ENCODE measurements at places on chromosomes 5 and 9.

- DNase-seq, result no peak
These were observed 37.6 kb downstream of the DUSP1 start for GRCh38 chr5:172733131-172733973.

GRCh38 chr5:96248131-96248530 is 184.9 kb downstream of the PCSK1 start:
- no peak for DNase-seq

- no peak for DNase-seq
These were observed 129.4 kb downstream of the EDIL3 start for GRCh38 chr5:84255315-84255714.

DNA sequence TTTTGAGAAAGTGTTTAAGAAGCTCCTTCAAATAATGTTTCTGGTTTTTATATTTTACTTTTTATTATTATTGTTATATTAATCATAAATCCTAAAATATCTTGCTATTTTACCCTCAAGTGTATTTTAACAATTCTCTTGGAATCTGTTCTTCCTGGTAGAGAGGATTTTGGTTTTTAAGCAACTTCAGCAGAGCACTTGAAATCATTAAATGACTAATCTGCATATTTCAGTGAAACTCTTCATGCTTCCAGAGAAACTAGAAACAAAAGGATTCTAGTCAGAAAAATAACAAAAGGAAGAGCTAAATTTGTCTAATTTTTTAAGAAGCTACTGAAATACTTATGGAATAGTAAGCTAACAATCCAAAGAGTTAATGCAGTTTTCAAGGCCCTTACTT is 1057.3 kb downstream of the TLE1 start:
- DNase-seq, result no peak

DNA sequence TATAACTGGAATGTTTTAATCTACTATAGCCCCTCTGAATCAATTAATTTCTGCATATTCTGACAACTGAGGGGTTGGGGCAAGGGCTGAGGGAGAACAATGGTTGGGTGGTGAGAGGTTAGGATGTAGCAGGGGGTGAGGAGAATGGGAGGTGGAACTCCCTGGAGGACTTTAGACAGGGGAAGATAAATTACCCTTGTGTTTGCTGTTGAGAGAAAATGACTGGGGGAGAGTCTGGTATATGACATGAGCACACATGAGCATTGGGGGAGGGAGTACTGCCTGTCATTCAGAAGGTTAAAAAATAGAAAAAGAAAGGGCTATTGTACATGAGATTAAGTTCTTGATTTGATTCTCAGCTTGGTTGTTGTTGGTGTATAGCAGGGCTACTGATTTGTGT is 37.2 kb upstream of the PAPPA start:
- no peak for DNase-seq

- DNase-seq, result no peak
These were observed 45.9 kb downstream of the WDR36 start for GRCh38 chr5:111138096-111138495.

DNA sequence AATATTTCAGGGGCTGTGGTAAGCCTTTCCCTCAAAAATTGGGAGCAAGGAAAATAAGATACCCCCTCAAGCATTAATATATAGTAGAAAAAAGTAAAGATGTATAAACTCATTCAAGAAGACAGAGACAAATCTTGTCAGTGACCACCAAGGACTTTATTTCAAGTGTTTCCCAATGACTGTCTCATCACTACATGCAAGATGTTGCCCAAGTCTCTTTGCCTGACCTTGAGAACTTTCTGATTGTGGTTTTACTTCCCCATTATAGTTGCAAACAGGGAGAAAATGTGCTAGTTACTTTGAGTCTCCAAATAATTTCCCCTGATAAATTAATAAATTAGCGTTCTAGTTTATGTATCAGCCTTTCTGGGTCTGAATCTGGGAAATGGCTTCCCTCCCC is 4.0 kb upstream of the SLC46A2 start:
- no peak for DNase-seq

- DNase-seq, result no peak
These were observed 60.8 kb downstream of the GCNT4 start for GRCh38 chr5:74991522-74991921.

GRCh38 chr5:154325566-154325965 is 120.2 kb upstream of the SAP30L start:
- DNase-seq, result no peak

DNA sequence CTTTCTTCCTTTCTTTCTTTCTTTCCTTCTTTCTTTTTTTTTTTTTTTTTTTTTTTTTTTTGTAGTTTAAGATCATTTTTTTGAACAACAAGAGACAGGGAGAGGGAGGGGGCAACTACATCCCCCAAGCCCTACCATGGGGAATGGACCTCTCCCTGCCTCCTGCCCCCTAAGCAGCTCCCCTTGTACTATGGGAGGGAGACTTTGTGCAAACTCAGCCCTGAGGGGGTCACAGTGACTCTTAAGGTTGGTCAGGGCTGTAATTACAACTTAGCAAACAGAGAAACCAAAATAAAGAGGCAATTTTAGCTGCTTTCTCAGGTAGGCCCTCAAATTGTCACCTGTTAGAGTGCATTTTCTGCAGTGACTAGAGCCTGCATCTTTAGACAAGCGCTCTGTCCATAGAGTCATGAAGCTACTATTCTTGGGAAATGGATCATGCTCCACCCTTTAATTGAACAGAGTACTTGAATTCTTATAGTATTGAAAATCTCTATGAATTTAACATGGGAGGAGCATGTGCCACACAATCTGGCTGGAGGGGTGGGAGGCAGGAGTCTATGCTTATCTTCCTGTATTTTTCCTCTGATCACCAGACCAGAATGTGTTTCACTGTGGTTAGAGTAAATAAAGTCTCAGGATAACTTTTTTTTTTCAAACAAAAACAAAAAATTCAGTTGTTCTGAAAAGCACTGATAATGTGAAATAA is 24.3 kb upstream of the PIK3R1 start:
- no peak for DNase-seq

GRCh38 chr5:4514067-4514648 is 626.0 kb upstream of the ADAMTS16 start:
- no peak for DNase-seq

DNA sequence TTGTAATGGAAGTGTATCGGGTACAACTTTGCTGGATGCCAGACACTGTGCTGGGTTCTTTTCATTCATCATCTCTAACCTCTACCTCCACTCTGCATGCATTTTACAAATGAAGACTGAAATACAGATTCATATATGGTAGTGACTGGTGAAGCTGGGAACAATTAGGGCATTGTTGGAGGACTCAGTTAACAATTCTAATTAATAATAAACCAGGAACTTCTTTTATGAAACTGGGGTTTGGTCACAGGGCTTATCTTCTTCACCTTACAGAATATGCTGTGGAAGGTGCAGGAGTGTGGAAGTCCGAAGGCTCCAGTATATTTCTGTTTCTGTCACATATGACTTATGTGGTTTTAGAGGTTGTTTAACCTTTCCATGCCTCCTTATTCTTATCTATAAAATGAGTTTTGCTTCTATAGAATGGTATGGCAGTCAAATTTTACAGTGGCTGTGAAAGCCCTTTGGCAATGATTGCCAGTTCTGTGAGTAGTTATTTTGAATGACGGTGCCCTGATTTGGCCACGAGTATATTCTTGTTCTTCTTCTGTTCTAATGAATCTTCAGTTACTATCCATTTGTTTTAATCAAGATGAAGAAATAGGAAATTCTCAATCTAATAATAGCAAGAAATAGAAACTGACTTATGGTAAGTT is 284.7 kb downstream of the GABRB2 start:
- no peak for DNase-seq

- DNase-seq, result no peak
These were observed 91.4 kb downstream of the NSUN2 start for GRCh38 chr5:6541256-6542013.

- DNase-seq, result no peak
These were observed 42.4 kb upstream of the TJP2 start for GRCh38 chr9:69131682-69132081.

DNA sequence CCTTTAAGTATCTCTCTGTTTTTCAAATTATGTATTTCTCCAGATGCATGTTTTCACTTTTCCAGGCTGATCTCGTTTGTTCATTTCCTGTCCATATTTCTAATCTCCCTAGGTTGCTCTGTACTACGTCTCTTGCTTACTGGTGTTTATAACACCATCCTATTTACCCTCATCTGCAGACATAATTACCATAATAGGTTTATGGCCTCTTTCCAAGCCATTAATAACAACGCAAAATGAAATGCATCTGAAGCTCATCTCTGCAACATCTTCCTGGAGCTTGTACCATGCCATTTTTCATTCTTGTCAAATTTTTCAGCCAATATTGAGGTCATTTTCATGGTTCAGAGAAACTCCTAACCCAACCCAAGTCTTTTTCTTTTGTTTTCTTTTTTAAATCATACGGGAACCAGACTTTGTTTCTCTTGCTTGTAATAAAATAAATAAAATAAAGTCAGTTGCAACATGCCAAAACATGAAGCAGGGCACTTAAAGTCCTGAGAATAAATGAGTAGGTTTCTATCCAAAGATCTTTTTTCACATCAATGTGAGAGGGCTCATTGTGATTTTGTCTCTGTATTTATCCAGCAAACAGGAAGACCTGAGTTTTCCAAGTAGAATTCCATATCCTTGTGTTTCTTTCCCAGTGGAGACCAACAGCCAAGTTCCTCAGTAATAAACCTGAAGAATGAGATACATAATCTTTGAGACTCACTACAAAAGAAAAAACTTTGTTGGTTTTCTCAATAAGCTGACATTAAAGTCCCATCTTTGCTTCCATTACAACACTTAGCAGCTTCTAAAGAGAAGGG is 37.0 kb downstream of the DPYSL3 start:
- DNase-seq, result no peak

DNA sequence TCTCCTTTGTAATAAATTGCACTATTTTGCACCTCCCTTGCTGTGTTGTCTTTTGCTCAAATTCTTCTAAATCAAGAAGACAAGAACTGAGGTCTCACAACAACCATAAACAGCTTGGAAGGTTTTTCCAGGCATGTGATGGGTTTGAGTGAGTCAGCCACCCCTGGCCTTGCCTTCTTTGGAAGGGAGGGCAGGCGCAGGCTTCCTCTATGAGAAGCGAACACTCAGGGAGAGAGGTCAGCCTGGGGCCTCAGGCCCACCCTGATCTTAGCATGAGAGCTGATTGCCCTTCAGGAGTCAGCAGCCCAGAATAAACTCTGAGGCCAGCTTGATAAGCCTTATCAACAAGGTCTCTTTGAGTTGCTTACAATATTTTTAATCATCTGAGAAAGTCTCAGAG is 31.6 kb downstream of the S1PR3 start:
- DNase-seq, result no peak

DNA sequence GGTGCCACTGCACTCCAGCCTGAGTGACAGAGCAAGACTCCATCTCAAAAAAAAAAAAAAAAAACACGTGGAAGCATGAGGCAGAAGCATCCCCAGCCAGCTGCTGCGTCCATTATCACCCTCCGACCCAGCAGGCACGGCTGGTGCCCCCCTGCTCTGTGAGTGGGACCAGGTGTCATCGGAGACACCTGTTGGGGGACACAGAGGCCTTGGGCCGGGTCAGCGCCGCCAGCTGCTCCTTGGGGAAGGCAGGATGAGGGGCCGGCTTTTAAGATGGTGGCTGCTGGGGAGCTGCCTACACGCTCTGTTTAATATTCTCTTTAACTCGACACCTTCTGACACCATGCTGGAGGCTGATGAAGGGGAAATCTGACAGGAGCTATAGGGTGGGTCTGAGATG is 80.2 kb upstream of the RUFY1 start:
- DNase-seq, result no peak

Data from T follicular helper cell (primary cell).